T-helper 2 cell (primary cell): ENCODE measurements at places on chromosomes 12 and 14.

DNA sequence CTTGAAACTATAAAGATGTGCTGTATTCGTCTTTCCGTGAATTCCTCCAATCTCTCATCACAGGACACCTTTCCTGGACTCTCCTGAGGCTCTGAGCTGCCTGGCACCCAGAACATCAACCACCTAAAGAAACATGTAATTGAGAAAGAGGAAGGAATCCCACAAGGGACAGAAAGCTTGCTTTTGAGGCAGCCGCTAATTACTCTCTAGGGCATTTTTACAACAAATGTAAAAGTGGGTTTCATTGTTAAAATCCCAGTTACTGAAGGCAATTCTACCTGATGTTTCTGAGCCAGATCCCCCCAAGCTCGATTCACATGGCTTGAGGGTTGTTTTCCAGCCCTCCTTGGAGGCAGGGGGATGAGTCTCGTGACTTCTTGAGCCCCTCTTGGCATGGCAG is 238.5 kb upstream of the LHX5 start:
- DNase-seq = no peak

DNA sequence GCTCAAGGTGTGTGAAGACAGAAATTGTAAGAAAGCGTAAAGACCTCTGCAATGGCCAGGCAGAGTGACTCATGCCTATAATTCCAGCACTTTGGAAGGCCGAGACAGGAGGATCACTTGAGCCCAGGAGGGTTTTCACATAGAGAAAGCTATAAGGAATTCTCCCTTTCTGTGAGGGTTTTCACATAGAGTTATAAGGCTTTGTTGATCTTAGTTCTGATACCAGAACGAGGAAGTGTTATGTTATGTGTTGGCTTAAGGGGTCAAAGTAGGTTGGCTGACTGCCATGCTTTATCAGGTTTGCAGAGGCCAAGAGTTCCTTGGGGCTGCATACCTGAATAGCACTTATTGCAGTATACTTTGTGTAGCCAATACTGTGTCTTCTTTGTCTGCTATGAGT is 139.1 kb downstream of the ERC1 start:
- no peak for DNase-seq

- DNase-seq = no peak
Observed at GRCh38 chr14:54116972-54117371, 160.3 kb upstream of the BMP4 start.

DNA sequence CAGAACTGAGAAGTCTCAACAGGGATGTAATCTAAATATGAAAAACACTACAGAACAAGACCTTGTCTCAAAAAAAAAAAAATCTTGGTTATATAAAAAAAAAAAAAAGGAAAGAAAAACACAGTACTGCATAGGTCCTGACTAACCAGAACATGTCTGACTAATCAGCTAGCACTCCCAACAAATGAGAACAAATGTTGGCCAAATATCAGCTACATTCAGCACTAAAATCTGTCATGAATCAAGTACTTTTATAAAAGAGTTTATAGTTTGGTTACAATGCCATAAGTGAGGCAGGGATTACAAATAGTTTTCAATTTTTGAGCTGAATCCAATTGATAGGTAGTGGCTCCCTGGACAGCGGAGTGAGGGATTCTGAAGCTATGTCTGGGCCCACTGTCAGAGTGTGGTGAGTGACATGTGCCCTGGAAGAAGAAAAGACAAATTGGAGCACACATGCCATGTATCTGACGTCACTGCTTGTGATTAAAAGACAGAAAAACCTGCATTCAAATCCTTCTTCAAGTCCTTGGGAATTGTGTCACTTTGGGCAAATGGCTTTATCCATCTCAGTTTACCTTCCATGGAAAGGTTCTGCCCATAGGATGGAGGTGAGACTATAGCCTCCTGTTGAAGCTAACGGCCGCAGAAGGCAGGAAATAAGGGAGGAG is 5.6 kb upstream of the FAM234B start:
- no peak for DNase-seq

DNA sequence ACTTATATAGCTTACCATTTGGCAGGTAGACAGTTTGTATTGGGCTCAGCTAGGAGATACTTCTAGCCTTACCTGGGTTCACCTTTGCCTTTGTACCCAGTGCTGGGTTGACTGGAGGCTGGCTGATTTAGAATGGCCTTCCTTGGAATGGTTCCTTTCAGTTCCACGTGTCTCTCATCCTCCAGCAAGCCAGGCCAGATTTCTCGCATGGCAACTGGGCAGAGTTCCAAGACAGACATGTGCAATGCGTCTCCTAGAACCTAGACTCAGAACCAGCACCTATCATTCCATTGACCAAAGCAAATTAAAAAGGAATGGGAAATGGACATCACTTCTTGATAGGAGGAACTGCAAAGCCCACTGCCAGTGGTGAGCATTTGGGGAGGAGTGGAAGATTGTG is 79.1 kb upstream of the BDKRB2 start:
- DNase-seq = no peak

- DNase-seq = no peak
Observed at GRCh38 chr14:37114559-37114958, 57.8 kb downstream of the SLC25A21 start.

GRCh38 chr12:38744041-38744440 is 161.3 kb downstream of the CPNE8 start:
- no peak for DNase-seq

DNA sequence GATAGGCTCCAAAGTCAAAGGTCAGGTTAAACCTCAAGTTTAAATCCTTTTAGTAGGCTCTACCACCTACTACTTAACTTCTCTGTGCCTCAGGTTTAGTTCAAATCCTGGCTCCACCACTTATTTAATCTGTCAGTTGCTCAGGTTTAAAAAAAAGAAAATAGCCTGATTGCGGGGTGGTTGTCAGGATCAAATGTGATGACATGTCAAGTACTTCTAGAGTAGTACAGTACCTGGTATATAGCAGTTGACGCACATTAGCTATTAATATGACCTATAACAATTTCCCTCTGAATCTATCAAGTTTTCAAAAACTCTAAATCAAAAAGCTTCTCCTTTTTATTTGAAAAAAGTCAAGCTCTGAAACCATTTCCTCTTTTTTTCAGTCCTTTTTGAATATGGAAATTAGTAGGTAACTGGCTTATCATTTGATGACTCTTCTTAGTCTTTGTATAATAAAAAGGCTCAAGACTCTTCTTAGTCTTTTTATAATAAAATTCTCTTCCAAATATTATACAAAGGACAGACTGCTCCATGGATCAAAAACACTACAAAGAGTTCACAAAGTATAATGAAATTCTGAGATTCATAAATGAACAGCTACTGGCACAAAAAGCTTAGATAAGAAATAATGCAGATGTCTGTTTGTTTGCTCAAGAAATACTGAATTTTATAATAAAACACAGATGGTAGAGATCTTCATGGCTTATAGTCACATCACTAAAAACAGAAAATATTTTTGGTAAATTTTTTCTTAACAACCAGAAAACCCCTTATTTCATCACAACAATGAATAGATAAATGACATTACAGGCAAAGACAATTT is 5.0 kb downstream of the OSBPL8 start:
- DNase-seq = no peak

GRCh38 chr12:90965204-90965603 is 10.2 kb upstream of the CCER1 start:
- DNase-seq = no peak

DNA sequence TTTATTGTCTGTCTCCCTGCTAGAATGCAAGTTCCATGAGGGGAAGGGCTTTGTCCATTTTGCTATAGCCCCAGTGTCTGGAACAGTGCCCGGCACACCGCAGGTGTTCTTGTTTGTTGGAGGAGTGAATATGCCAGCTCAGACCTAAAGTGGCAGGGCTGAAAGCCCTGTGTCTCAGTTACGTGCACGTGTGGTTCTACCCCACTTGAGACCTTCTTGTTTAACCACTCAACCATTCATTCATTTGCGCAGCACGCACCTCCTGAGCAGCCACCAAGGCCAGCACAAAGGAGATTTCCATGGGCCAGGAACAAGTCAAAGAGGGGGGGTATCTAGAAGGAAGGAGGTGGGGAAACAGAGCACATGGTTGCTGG is 338.0 kb upstream of the FKBP4 start:
- no peak for DNase-seq

GRCh38 chr14:76810525-76810924 is 2.2 kb downstream of the ANGEL1 start:
- DNase-seq = no peak

GRCh38 chr12:93844164-93844784 is 167.1 kb downstream of the CRADD start:
- no peak for DNase-seq

GRCh38 chr12:97200181-97200580 is 262.4 kb upstream of the RMST start:
- no peak for DNase-seq

GRCh38 chr12:116194935-116195431 is 82.5 kb downstream of the MED13L start:
- DNase-seq = no peak

DNA sequence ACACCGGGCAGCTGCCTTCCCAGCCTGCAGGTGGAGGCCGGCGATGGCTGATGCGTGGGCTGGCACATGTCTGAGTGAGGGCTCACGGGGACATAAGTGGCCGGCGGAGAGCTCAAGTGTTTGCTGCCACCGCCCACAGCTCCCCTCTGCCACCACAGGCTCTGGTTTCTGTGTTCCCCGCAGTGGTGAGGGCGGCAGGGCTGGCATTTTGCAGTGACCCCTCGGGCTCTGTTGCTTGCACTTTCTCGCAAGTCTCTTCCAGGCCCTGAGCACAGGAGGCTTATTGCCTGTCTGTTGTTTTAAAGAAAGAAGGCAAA is 271.0 kb upstream of the RTL1 start:
- no peak for DNase-seq

GRCh38 chr14:27253966-27254365 is 656.1 kb upstream of the NOVA1 start:
- no peak for DNase-seq

- no peak for DNase-seq
Observed at GRCh38 chr14:51293912-51294389, 53.9 kb downstream of the TMX1 start.

- no peak for DNase-seq
Observed at GRCh38 chr12:122545855-122546254, 18.8 kb downstream of the KNTC1 start.

DNA sequence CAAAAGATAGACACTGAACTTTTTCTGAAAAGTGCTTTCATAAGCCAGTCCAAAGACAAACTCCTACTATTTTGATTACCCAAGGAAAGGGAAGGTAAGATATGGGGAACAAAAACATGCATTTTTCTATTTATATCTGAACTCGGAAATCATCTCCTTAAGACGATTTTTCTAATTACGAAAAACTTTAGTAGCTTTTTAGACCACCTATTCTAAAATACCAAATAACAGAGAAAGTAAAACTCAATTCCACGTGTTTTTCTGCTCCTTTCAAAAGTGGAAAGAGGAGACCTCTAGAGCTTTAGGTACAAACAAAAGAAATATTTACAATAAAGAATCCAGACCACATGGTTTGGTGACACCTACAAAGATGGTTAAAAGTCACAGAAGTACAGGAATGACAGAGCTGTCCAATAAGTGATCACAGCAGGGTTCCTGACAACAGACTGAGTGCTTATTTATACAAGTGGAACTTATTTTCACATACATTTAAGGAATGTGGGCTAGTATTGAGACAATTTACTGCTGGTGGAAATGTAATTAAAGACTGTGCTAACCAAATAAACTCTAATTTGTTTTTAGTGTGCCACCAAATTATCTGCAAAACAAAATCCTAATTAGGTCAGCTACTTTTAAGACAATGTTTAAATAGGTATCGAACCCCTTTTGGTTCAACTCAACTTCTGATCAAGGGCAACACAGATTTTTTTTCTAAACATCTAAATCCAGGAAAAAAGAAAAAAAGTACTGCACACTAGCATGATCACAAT is 2.4 kb downstream of the LRIG3 start:
- no peak for DNase-seq

DNA sequence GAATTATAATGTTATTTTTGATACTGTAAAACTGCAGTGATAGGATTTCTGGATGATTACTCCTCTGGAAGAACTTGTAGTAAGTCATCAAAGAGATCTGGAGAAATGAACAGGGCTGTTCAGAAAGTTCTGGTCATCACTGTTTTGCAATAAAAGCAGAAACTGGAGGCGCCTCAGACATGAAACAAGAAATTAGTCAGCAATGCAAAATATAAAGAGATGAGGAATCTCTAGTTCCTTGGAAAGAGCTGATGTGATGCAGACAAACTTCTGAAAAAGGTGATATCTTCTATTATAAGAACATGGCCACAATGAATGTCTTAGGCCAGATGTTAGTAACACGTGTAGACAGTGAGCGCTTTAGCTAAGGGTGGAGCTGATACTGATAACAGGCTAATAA is 9.5 kb downstream of the ACIN1 start:
- no peak for DNase-seq

DNA sequence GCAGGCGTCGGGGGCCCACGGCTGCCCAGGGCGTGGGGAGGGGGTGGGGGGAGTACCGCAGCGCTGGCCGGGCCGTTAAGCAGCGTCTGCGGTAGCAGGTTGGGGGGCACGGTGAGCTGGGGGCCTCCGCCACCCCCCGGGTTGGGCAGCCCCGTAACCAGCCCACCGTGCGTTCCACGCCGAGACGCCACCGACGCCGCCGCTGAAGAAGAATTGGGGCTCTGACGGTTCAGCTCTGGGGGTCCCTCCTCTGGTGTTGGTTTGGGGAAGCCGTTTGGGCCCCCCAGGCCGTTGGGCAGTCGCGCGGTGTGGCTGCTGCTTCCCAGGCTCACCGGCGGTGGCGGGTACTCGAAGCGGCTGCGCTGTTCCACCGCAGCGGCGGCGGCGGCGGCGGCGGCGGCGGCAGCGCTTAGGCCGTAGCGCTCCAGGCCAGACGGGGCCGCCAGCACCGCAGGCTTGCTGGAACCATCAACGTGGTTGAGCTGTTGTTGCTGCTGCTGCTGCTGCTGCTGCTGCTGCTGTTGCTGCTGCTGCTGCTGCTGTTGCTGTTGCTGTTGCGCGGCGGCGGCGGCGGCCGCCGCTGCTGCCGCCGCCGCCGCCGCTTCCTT is 1.5 kb downstream of the IRF2BPL start:
- peak; percentile 51 for DNase-seq

DNA sequence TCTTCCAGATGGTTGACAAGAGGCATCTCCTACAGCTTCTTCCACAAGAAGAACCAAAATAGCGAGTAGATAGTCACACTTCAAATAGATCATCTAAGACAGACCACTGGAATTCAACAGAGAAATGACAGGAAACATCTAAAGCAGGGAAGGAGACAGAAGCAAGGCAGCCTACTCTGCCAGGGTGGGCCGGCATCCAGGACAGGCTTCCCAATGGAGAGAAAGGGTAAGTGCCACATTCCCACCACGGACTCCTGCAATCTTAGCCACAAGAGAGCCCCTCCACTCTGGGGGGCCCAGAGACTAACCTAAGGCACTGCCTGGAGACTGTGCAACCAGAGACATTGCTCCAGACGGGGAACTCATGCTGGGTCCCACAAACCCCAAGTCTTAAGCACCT is 154.5 kb downstream of the NDUFA12 start:
- no peak for DNase-seq

- no peak for DNase-seq
Observed at GRCh38 chr12:129200576-129200975, 347.3 kb downstream of the GLT1D1 start.

DNA sequence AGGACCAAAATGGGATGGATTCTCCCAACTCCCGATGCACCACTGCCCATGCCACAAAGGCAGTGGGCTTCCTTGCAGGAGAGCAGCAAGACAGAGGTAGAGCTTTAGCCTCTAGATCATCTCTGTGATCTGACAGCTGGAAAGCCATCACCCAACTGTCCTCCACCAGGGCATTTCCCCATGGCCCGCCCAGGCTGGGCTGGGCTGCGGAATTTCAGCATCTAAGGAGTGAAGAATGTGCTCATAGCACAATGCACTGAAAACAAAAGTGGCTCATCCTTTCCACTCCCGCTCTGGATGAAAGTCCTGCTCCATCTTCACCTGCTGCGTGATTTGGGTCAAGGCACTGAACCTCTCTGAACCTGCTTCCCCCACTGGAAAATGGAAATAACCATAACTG is 5.6 kb downstream of the SYNE3 start:
- DNase-seq = no peak
